ENCODE measurements at places on chromosomes 2 and 18.

- H3K4me3 ChIP-seq: peak within 1 kb of the TSS; percentile 89
- DNase-seq: peak; percentile 67
These were observed at the start of gene DTNB for GRCh38 chr2:25673300-25674076. DTNB (minus strand) TSS chr2:25673577; CDS start chr2:25652660, 20,917 bp downstream.

DNA sequence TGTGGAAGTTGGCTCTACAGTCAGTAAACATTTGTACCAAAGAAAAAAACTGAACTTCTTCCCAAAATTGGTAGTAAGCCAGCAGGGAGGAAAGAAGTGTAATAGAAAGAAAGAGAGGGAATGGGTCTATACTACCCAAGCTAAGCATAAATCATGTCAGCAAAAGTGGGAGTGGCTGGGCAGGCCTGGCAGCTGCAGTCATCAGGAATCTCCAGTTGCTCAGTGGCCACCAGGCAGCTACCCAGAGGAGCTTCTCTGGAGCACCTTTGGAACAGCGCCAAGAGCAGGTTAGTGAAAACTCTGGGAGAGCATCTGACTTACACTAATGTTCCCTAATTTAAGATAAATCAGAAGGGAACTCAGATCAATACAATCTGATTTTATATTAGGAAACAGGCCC, 14.3 kb downstream of the FRZB start:
- H3K27ac ChIP-seq: no peak overlapping the region
- peaks cover 8% of the 10 kb centered on the region for H3K27me3 ChIP-seq
- no peaks in the 10 kb centered on the region for H3K4me1 ChIP-seq
- H3K36me3 ChIP-seq: no peaks in the 10 kb centered on the region
- no peak for DNase-seq

GRCh38 chr2:6237039-6237660, 545.0 kb downstream of the SOX11 start:
- H3K27me3 ChIP-seq: no peaks in the 10 kb centered on the region
- H3K27ac ChIP-seq: no peak overlapping the region
- peaks cover 8% of the 10 kb centered on the region for H3K4me1 ChIP-seq
- H3K4me3 ChIP-seq: no peak overlapping the region

DNA sequence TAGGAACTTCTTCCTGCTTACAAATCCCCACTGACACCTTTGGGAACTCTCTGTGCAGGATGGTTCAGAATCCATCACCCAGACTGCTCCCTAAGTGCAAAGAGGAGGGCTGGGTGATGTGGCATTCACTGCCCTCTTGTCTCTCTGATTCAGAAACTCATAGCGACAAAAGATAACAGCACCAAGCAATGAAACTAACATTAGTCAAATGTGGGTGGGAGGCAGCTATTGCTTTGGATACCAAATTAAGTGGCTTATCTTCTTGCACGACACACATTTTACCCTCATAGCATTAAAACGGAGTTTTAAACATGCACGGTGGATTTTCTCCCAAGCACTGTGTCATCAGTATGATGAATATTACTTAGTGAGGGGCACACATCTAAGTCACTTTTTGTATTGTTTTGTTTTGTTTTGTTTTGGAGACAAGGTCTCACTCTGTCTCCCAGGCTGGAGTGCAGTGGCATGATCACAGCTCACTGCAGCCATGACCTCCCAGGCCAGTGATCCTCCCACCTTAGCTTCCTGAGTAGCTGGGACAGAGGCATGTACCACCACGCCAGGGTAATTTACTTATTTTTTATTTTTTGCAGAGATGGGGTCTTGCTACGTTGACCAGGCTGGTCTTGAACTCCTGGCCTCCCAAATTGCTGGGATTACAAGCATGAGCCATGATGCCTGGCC, 40.9 kb upstream of the NEB start:
- no peaks in the 10 kb centered on the region for H3K27me3 ChIP-seq
- no peak for DNase-seq
- peak overlapping the region; percentile 55 for H3K4me3 ChIP-seq

DNA sequence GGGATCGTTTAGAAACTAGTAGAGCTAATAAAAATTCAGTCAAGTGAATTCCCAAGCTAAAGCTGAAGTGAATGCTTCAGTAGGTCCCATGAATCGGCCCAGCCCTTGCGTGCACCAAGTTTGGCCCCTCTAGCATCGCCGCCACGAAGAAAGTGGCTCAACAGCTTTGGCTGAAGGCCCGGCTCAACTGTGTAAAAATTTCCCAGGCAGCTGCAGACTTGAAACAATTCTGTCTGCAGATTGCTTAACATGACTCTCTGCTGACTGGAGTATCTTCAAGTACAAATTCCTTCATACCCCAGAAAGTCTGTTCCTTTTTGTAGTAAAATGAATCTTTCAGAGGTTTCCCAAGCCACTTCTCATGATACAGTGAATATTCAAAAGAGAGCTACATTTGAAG, 32.7 kb downstream of the ALMS1 start:
- no peak overlapping the region for H3K4me3 ChIP-seq
- H3K4me1 ChIP-seq: peaks cover 3% of the 10 kb centered on the region
- H3K27ac ChIP-seq: no peak overlapping the region
- H3K36me3 ChIP-seq: peaks cover 9% of the 10 kb centered on the region
- no peak for DNase-seq
- H3K27me3 ChIP-seq: no peaks in the 10 kb centered on the region

- H3K36me3 ChIP-seq: peaks cover 2% of the 10 kb centered on the region
- H3K27ac ChIP-seq: no peak overlapping the region
- DNase-seq: no peak
- peaks cover 31% of the 10 kb centered on the region for H3K27me3 ChIP-seq
These were observed 275 bp downstream of the HOXD8 start for GRCh38 chr2:176129813-176130146.

- no peak overlapping the region for H3K4me3 ChIP-seq
- peaks cover 14% of the 10 kb centered on the region for H3K36me3 ChIP-seq
- peak overlapping the region; percentile 94 for H3K27ac ChIP-seq
- DNase-seq: no peak
- no peaks in the 10 kb centered on the region for H3K27me3 ChIP-seq
These were observed 18.1 kb downstream of the ABHD3 start for GRCh38 chr18:21686282-21687105.

DNA sequence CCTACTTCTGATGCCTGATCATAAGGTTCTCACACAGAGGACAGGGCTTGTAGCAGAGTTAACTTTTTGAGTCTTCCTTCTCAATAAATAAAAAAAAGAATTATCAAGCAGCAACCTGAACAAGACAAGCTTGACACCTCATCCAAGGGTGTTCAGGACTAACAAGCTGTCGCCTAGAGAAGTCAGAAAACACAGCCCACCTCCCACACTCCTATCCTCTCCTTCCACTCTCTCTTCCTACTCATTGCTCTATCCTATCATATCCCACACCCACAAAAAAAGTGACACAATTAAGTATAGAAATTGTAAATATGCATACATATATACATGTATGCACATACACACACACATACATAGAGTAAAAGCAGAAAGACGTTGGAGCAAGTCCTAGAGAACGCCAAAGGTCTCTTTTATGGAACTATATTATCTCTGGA, 5.4 kb downstream of the NBAS start:
- H3K4me3 ChIP-seq: no peak overlapping the region
- no peak for DNase-seq
- H3K27ac ChIP-seq: no peak overlapping the region
- H3K4me1 ChIP-seq: peaks cover 24% of the 10 kb centered on the region

GRCh38 chr2:120760446-120761135, 24.9 kb downstream of the GLI2 start:
- no peak for DNase-seq
- H3K36me3 ChIP-seq: no peaks in the 10 kb centered on the region
- H3K4me3 ChIP-seq: no peak overlapping the region
- no peak overlapping the region for H3K27ac ChIP-seq
- H3K27me3 ChIP-seq: no peaks in the 10 kb centered on the region

DNA sequence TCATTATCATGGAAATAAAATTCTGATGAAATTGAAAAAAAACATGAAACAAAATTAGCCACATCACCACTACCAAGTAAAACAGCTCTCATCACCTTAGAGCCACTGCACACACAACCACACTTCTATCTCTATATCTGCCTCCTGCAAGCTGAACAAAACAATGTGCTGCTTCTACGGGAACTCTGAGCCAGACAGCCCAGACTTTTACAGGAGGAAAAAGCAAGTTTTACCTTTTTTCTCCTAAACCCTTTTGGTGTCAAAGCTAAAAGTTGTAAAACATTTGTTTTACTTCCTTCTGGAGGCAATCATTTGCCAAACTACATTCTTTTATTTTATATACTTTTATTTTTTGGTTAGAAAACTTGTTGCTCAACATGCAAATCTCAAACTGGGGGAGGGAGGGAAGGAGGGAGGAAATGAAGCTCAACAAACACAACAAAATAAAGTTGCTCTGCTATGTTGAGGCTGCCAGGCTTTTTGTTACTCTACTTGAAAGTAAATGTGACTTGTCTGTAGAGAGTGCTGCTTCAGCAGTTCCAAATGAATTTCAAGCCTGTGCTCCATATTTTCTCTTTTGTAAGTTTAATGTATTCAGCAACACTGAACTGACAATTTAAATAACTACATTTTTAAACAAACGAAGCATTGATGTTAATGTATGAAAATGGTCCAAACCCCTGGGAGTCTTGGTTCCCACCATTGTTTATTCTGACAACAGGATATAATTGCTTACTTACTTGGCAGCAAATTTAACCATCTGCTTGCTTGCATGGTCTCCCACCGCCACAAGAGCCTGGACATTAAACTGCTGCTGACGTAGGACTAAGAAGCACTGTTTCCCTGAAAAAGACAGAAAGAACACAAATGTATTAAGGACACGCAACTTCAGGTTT, 24.5 kb downstream of the DARS1 start:
- peak overlapping the region; percentile 15 for H3K4me3 ChIP-seq
- no peaks in the 10 kb centered on the region for H3K27me3 ChIP-seq
- DNase-seq: no peak
- peaks cover 12% of the 10 kb centered on the region for H3K36me3 ChIP-seq
